BJ (cell line): ENCODE measurements at places on chromosomes 1 and 21.
A peak's percentile ranks its signal among the peaks of the same experiment; 100 is the strongest.

DNA sequence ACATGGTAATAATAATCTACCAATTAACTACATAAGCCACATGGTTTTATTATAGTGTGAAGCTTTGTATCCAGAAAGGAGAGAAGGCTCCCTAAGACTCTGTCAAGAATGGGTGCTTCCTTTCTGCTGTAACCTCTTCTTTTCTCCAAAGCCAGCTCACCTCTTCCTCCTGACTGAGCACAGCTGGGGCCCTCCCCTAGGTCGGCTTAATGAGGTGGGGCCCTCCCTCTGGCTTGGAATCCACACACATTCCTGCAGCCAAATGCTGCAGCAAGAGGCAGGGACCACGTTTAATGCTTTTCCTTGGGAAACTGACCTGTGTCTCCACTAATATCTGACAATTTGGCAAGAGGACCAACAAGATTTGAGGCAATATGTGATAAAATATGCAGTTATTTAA, 94.8 kb downstream of the DSCAM start:
- DNase-seq = no peak

- DNase-seq = no peak
Observed at GRCh38 chr1:109267743-109268300, 15.1 kb downstream of the PSRC1 start.

DNA sequence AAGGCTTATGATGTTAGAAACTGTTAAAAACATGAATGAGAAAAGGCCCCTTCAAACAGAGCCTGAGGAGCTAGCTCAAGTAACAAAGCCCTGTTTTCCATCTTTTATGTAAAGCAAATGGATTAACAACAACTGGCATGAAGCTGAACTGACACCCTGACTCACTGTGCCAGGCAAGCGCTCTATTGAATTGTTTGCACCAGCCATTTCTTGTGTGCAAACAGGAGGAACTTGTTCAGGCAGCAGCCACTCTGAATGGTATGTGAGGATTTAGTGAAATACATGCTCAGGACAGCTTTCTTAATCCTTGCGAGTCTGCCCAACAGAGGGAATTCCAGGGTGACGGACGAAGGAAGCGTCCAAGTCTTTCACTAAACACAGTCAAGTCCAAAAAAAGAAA, 291.1 kb upstream of the ADGRL2 start:
- DNase-seq = no peak

DNA sequence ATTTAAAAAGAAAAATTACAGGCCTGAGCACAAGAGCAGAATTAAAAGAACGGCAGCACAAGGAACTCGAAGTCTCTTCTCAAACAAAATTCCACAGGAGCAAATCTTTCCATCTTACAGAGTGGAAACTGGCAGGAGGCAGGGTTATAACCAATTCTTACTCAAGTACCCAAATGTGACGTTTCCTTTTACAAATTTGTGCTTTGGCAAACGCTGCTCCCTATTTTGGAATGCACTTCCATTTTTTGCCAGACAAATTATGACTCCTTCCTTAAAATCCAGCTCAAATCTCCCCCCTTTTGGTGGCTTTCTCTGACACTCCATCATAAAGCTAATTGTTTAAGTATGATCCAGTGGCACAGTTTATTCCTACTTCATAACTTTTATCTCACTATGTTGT, 7.8 kb downstream of the ERI3 start:
- DNase-seq = peak; percentile 19

DNA sequence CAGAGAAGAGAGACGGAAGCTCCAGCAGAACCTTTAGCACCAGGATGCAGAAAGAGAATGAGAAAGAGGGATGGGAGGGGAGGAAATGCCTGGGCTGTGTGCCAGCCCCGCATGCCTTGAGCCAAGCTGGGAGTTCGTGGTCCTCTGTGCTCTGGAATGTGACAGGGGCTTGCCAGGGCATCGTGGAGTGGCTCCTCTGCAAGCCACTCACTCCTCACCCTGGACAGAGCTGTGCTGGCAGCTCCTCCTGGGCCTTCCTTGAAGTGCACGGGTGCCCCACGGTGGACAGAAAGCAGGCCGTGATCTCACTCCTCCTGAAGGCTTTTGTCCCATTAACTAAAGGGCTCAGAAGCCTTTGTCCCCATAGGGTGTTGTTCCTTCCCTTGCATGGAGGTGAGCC, 34.8 kb upstream of the PRELP start:
- DNase-seq = no peak

- DNase-seq = no peak
Observed at GRCh38 chr1:182690886-182691443, 6.6 kb upstream of the RGS8 start.

DNA sequence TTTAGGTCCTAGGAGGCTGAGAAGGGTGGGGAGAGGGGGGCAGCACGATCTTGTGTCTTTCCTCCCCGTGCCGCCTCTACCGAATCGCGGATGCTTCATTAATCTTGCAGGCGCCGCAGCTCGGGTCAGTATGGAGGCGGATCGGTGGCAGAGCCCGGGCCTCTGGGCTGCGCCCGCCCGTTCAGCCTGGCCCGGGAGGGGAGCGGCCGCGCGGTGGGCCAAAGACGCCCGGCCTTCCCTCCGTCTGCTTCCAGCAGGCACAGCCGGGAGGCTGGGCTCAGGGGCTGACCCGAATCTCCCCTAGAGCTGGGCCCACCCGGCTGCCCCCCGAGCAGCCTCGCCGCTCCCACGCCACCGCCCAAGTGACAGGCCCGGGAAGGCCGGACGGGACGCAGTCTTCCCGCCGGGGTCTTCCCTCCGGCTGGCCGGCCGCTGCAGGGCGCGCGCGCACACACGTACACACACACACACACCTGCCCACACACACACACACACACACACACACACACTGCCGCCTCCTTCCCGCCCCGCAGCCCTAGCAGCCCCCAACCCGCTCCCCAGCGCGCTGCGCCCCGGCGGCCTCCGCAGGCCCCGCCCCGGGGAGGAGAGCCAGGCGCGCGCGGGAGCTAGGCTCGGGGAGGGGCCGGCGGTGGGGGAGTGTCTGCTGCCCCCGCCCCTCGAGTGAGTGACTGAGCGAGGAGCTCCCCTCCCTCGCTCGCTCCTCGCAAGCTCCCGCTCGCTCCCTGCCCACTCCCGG, at the start of gene C1orf21:
Gene C1orf21, plus strand, starts transcription at position 718 of the 757 bp plus-strand sequence. CDS start 90,481 bp downstream, outside the sequence.
- DNase-seq = peak; percentile 27

DNA sequence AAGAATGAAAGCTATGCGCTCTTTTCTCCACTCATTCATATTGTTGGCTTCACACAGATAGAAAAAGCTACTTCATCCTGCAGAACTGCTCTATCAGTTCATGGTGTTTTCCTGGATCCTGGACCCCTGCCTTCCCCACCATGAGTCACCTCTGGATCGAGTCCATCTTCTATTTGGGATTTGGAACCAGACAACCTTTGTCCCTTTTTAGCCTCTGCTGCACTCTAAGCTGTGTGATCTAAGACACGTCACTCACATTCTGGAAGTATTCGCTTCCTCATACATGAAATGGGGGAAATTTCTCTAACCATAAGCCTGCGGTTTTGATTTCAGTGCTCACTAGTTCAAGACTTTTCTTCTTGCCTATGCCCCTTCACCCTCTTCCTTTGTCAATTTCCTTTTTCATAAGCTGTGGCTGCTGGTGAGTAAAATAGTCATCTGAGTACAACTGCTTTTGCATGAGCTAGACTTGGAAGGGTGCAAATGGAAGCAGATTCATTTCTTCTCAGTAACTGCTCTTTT, 14.1 kb upstream of the DEGS1 start:
- DNase-seq = no peak

DNA sequence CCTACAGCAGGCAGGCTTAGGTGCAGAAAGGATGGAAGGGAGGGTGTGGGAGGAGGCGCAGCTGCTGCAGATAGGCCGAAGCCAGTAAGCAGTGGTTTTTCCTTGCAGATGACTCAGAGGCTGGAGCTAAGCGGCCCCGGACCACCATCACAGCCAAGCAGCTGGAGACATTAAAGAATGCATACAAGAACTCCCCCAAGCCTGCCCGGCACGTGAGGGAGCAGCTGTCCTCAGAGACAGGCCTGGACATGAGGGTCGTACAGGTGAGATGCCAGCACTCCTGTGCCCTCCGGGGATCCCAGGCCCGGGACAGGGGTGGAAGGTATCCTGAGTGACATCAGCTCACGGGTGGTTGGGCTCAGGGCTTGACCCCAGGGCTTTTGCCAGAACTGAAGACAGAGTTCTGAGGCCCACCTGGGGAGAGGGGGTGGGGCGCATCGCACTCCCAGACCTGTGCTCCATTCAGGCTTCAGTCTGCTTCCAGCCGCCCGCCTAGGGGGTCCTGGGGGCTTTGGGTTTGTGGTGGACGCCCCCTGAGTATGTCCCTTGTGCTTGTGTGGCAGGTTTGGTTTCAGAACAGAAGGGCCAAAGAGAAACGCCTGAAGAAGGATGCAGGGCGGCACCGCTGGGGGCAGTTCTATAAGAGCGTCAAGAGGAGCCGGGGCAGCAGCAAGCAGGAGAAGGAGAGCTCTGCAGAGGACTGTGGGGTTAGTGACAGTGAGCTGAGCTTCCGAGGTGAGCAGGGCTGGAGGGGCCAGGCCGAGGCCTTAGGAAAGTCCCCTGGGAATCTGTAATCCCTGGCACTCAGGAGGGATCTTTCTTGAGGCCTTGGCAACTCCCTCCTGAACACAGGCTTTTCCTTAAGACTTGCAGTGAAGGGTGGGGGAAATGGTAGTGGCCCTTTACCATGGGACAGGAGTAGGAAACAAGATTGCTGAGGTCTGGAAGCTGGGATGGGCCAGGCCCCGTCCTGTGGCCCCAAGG, 41.5 kb downstream of the LHX4 start:
- no peak for DNase-seq

- DNase-seq = no peak
Observed at GRCh38 chr1:94532077-94532476, 9.5 kb downstream of the F3 start.

DNA sequence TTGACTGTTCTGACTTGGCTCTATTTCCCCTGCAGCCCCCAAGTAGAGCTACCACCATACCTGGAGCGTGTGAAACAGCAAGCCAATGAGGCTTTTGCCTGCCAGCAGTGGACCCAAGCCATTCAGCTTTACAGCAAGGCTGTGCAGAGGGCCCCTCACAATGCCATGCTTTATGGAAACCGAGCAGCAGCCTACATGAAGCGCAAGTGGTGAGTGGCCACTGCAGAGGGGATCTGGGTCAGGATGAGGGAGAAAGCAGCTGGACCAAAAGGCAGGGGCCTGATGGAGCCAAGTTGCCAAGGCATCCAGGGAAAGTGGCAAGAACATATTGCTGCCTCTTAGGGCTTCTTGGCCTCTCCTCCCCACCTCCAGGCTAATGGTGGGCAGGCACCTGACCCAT, 24.1 kb upstream of the TMEM222 start:
- no peak for DNase-seq

DNA sequence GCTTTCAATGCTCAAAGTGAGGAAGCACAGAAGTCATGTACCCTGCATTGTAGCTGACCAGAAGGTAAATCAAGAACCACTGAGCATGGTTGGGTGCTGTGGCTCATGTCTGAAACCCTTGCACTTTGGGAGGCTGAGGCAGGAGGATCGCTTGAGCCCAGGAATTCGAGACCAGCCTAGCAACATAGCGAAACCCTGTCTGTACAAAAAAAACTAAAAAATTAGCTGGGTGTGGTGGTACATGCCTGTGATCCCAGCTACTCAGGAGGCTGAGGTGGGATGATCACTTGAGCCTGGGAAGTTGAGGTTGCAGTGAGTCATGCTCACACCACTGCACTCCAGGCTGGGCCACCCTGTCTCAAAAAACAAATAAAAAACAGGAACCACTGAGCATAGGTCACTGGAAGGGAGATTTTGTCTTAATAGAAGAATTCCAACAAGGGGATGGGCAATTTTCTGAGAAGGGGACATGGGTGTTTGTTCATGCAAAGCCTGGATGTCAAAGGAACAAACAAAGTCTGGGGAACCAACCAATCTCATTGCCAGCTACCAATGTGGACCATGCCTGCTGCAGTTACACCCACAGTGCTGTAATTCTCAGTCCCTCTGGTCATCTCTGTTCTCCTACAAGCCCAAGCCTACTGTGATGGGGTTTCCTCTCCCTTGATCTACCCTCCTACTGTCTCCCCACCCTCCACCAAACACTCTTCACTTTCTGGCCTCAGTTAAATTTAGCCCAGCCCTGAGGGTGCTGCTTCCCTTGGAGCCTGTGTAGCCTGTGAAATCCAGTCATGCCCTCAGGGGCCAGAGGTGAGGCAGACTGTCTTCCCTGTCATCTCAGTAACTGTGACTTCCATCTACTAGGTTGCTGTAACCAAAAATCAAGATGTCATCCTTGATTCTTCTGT, 47.9 kb downstream of the ELF3 start:
- DNase-seq = no peak

- DNase-seq = no peak
Observed at GRCh38 chr1:84095308-84095707, 48.8 kb upstream of the PRKACB start.

- DNase-seq = no peak
Observed at GRCh38 chr1:41428738-41429640, 55.5 kb downstream of the EDN2 start.

DNA sequence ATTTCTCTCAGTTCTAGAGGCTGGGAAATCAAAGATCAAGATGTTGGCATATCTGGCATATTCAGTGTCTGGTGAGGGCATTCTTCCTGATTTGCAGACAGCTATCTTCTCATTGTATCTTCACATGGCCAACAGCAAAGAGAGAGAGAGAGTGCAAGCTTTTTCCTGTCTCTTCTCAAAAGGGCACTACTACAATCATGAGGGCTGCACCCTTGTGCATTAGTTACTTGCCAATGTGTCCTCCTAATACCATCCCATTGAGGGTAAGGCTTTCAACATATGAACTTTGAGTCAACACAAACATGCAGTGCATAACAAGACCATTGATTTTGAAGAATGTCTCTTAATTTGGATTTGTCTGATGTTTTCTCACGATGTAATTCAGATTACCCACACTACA, 78.0 kb downstream of the CCDC30 start:
- DNase-seq = no peak
